ENCODE measurements at places on chromosomes 7 and 10.

GRCh38 chr7:33748793-33749192, 156.5 kb upstream of the BMPER start:
- no peak overlapping the region for H3K27ac ChIP-seq
- DNase-seq, result no peak
- no peaks in the 10 kb centered on the region for H3K27me3 ChIP-seq
- no peak overlapping the region for H3K4me3 ChIP-seq
- H3K36me3 ChIP-seq, result no peaks in the 10 kb centered on the region

DNA sequence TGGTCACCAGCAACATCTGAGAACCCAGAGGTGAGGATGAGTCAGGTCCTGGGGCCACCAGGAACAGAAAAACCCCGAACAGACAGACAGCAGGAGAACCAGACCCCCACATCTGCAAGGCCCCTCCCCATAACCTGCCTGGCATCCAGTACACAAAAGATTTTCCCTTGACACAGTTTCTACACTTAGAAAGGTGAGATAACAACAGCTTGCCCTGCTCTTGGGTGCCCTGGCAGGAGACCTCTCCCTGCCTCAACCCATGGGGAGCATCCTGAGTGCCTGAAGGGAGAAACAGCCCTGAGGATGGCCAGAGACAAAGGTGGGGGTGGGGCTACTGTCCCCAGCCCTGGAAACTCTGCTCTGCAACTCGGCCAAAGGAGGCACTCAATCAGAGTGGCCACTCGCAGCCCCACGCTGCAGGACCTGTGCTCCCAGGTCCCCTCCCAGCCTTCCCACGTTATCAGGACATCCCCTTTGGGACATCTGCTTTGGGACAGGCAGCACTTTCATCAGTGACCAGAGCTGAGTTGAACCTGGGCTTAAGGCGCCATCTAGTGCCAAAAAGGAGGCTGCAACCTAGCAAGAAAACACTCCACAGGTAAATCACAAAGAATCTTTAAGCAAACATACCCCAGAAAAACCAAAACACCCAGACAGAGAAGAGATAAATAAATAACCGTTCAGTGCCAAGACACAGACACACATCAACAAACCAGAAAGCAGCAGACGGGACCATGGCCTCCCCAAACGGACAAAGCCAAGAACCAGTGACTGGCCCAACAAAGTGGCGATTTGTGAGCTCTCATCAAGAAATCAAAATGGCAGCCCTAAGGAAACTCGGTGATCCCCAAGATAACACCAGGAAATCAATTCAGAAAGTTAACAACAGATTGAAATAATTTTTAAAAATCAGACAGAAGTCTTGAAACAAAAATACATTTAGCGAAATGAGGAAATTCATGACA, 233.7 kb downstream of the PTPRN2 start:
- no peak overlapping the region for H3K27ac ChIP-seq
- no peaks in the 10 kb centered on the region for H3K27me3 ChIP-seq
- peaks cover 10% of the 10 kb centered on the region for H3K4me1 ChIP-seq
- DNase-seq, result peak; percentile 82

DNA sequence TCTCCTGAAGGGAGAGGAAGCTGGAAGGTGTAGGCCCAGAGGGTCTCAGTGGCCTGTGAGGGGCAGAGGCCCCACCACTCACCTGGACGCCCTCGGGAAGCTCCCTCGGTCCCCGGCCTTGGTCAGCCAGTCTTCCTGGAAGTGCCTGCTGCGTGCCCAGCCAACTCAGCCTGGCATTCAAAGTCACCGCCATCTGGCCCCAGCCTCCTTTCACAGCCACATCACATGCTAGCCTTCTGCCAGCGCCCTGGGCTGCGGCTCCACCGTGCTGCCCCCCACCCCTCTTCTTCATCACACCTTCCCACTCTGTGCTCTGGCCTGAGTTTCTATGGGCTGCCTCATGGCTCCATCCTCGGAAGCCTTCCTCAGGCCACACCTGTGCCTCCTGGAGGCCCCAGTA, 98.0 kb downstream of the ZMIZ1 start:
- H3K36me3 ChIP-seq, result peaks cover 11% of the 10 kb centered on the region
- H3K27ac ChIP-seq, result peak overlapping the region; percentile 61
- H3K4me3 ChIP-seq, result no peak overlapping the region
- peaks cover 3% of the 10 kb centered on the region for H3K4me1 ChIP-seq

DNA sequence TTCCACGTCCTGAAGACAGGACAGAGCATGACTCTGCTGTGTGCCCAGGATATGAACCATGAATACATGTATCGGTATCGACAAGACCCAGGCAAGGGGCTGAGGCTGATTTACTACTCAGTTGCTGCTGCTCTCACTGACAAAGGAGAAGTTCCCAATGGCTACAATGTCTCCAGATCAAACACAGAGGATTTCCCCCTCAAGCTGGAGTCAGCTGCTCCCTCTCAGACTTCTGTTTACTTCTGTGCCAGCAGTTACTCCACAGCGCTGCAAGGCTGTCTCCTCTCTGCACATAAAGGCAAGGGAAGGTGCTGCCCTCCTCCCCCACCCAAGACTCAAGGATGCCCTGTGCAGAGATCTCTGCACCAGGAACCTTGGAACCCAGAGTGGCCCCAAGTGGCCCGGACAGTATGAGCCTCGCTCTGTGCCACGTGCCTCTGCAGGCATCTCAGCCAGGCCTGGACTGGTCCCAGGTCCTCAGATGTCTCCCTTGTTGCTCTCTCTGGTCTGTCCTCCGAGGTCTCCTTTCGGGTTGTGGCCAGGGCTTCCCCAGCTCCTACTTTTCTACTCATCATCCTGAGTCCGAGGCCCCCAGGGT, 230.3 kb upstream of the PRSS58 start:
- DNase-seq, result no peak
- peaks cover 2% of the 10 kb centered on the region for H3K4me1 ChIP-seq
- no peak overlapping the region for H3K27ac ChIP-seq
- H3K36me3 ChIP-seq, result no peaks in the 10 kb centered on the region
- H3K4me3 ChIP-seq, result no peak overlapping the region

DNA sequence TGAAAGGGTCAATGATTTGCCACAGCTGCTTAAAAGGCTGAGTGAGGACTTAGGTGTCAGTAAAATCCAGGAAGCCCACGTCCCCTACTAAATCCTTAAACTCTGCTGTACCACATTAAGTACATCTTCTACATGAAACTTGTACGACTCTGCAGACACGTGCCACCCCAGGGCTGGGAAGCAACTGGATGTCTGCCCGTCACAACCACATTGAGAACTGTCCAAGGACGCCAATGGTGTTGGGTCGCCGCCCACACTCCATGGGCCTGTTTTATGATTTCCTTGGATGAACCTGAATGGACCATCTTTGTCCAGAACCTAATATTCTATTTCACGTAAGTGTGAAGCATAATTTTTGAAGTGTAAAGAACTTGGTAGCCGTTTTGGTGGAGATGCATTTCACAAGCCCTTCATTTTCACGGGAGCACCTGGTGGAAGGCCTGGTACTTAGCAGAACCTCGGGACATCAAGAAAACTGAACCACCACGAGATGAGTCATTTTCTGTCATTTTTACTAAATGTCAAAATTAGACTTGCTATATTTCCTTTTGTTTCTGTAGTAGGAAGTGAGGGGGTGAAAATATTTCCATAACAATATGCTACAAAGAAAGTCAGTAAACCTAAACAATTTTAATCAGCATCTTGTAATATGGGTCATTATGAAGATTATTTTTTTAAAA, 134.9 kb downstream of the SFMBT2 start:
- H3K4me3 ChIP-seq, result no peak overlapping the region
- H3K27ac ChIP-seq, result no peak overlapping the region
- H3K36me3 ChIP-seq, result no peaks in the 10 kb centered on the region
- H3K4me1 ChIP-seq, result no peaks in the 10 kb centered on the region
- no peak for DNase-seq
- no peaks in the 10 kb centered on the region for H3K27me3 ChIP-seq

GRCh38 chr7:140525743-140526142, 46.4 kb upstream of the MKRN1 start:
- H3K27me3 ChIP-seq, result no peaks in the 10 kb centered on the region
- no peak for DNase-seq
- H3K27ac ChIP-seq, result no peak overlapping the region
- H3K4me3 ChIP-seq, result no peak overlapping the region
- no peaks in the 10 kb centered on the region for H3K4me1 ChIP-seq

GRCh38 chr7:1419688-1420087, 39.6 kb downstream of the MICALL2 start:
- H3K4me3 ChIP-seq, result no peak overlapping the region
- H3K36me3 ChIP-seq, result no peaks in the 10 kb centered on the region
- peaks cover 4% of the 10 kb centered on the region for H3K4me1 ChIP-seq
- no peak overlapping the region for H3K27ac ChIP-seq
- H3K27me3 ChIP-seq, result peaks cover 81% of the 10 kb centered on the region

DNA sequence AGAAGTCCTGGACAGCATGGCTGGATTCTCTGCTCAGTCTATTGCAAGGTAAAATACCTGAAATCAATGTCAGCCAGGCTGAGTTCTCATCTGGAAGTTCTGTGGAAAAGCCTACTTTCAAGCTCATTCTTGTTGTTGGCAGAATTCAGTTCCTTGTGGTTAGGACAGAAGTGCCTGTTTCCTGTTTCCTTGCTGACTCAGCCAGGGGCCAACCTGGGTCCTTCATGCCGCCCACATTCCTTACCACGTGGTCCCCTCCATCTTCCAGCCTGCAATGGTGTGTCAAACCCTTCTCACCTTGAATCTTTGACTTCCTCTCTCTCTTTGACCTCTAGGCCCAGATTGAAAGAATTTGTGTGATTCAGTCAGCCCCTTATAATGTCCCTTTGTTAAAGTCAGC, 197.1 kb upstream of the STK17A start:
- no peaks in the 10 kb centered on the region for H3K27me3 ChIP-seq
- no peaks in the 10 kb centered on the region for H3K4me1 ChIP-seq
- no peaks in the 10 kb centered on the region for H3K36me3 ChIP-seq
- no peak overlapping the region for H3K27ac ChIP-seq
- no peak overlapping the region for H3K4me3 ChIP-seq

GRCh38 chr7:22601812-22602565, 102.0 kb upstream of the STEAP1B start:
- H3K36me3 ChIP-seq, result no peaks in the 10 kb centered on the region
- DNase-seq, result no peak
- H3K27me3 ChIP-seq, result no peaks in the 10 kb centered on the region
- H3K27ac ChIP-seq, result peak overlapping the region; percentile 67

DNA sequence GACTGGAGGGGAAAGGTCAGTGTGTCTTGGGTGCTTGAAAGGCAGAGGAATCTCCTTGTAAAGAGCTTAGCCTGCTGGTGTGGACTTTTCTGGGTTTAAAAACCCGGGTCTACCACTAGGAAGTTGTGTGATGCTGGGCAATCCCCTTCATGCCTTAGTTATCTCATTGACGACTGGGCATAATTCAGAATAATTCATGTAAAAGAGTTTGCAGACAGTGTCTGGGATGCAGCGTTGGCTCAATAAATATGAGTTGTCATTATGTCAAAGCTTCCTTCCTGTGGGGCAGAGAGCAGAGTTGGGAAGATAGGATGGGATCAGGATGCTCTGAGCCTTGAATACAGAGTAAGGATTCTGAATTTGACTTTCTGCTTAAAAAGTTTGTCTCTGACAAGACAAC, 196.4 kb downstream of the ADRA2A start:
- no peak overlapping the region for H3K27ac ChIP-seq
- no peak overlapping the region for H3K4me3 ChIP-seq
- H3K27me3 ChIP-seq, result no peaks in the 10 kb centered on the region
- no peaks in the 10 kb centered on the region for H3K4me1 ChIP-seq
- no peak for DNase-seq
- no peaks in the 10 kb centered on the region for H3K36me3 ChIP-seq

- no peaks in the 10 kb centered on the region for H3K4me1 ChIP-seq
- H3K36me3 ChIP-seq, result peaks cover 8% of the 10 kb centered on the region
- no peak for DNase-seq
- no peaks in the 10 kb centered on the region for H3K27me3 ChIP-seq
- H3K4me3 ChIP-seq, result no peak overlapping the region
Measured at GRCh38 chr7:117146511-117146910, 176.3 kb downstream of the WNT2 start.

DNA sequence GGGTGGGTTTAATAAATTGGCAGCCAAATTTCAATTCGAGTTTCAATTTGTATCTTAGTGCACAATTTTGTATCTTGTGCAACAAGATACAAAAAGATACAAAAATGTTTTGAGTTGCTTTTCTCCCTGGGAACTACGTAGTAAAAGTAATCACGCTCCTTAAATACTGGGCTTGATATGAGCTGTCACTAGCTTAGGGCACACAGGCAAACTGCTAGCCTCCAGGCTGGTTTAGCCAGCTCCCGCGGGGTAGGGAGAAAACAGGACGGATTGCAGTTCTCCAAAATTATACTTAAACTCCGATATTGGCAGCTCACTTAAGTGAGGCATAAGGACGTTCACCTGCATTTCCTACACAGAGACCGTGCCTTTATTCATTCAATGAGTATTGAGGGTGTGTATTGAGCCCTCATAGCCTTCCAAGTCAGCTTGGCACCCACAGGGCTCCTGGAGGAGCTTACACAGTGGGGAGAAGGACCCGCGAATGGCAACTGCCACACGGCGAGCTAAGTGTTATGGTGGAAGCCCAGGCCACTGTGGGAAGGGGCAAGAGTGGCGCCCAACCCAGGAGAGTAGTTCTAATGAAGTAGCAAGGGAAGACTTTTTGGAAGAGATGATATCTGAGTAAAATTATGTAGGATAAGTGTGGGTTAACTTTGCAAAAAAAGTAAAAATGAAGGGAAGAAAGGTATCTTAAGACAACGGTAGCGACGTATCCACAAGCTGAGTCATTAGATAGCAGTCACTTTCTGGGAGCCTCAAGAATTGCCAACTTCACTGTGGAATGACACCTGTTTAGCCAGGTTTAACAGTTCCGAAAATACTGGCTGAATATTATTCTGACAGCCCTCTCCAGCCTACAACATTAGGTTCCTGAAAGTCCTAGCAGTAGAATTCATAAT, 1.6 kb upstream of the EPC1 start:
- H3K4me3 ChIP-seq, result no peak overlapping the region
- no peaks in the 10 kb centered on the region for H3K27me3 ChIP-seq
- peaks cover 10% of the 10 kb centered on the region for H3K36me3 ChIP-seq
- H3K4me1 ChIP-seq, result peaks cover 13% of the 10 kb centered on the region

DNA sequence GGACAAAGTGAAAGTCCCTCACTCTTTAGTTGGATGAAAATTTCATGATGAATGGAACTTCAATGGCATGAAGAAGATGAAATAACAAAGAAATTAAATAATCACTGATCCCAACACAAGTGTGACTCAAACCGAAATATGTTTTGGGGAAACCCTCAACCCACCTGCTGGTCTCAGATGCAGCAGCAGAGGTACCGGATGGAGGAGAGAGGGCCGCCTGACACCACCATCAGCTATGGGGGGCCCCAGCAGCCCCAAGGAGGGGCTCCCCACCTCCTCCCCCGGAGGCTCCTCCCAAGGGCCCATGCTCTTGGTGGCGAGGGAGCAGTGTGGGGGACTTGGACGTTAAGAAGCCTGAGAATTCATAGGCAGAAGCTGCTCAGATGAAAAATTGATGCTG, 137.2 kb upstream of the ADARB2 start:
- peaks cover 2% of the 10 kb centered on the region for H3K4me1 ChIP-seq
- no peaks in the 10 kb centered on the region for H3K27me3 ChIP-seq
- no peak for DNase-seq
- H3K36me3 ChIP-seq, result no peaks in the 10 kb centered on the region

Data from SK-N-SH (cell line).